Endodermal cell (in vitro differentiated cells): ENCODE measurements at places on chromosomes 2 and 18. TPM values are rescaled to one million over a fixed set of nuclear protein-coding genes. Genes with fewer than 3 reads are reported as not detected.

DGUOK gene
- total RNA-seq = 67.5 to 85.2 TPM (median 81.1 TPM) in 3 replicates

ASB18 gene
- not detected in 3 replicates for total RNA-seq

DNA sequence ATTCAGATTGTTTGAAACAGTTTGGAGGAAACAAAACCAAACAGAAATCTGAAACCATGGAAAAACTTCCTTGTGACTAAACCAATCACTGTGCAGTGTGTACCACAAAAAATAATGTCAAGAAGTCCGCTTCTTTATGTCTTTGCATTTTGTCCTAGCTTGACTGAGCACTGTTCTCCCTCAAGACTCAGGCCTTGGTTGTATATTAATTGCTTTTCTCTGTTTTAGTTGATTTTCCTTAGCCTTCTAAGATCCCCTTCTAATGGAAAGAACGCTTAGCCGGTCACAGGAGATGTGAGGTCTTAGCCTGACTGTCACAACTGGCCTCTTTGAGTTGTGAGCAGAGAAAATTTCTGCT, 56.6 kb downstream of the LCLAT1 start:
- no peak overlapping the region for H3K4me3 ChIP-seq
- peaks cover 10% of the 10 kb centered on the region for H3K4me1 ChIP-seq
- no peak for DNase-seq
- peaks cover 11% of the 10 kb centered on the region for H3K27me3 ChIP-seq

DNA sequence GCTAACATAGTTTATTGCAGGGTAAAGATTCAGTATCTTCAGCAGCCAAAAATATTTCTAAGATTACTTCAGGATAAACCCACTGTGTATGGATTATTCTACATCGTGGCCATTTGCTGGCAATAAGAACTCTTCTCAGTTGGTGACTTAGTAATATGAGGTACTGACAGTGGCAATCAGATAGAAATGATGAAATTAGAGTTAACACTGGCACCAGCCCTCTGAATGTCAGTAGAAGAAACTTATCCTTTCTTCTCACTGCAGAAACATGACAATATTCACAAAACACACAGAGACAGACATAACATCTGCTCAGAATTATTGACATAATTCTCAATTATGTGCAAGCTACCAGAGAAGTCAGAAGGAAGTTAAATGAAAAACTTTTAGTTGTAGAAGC, 246.3 kb upstream of the COL3A1 start:
- H3K27me3 ChIP-seq = no peaks in the 10 kb centered on the region
- no peak overlapping the region for H3K27ac ChIP-seq
- H3K4me3 ChIP-seq = no peak overlapping the region
- DNase-seq = no peak

GRCh38 chr18:44290366-44290977, 390.2 kb upstream of the SETBP1 start:
- DNase-seq = no peak
- H3K27me3 ChIP-seq = no peaks in the 10 kb centered on the region
- H3K4me3 ChIP-seq = no peak overlapping the region
- H3K36me3 ChIP-seq = no peaks in the 10 kb centered on the region

GRCh38 chr2:236928380-236929037, 157.2 kb upstream of the COPS8 start:
- no peak overlapping the region for H3K27ac ChIP-seq
- no peak for DNase-seq
- no peak overlapping the region for H3K4me3 ChIP-seq
- H3K27me3 ChIP-seq = no peaks in the 10 kb centered on the region
- H3K4me1 ChIP-seq = no peaks in the 10 kb centered on the region
